G401 (cell line): ENCODE measurements at places on chromosomes 1 and 21.

GRCh38 chr1:54287801-54288211 lies 87.8 kb downstream of the MRPL37 start:
- no peak for DNase-seq

- DNase-seq: no peak
Measured at GRCh38 chr1:107949467-107950253, 15.3 kb downstream of the VAV3 start.

DNA sequence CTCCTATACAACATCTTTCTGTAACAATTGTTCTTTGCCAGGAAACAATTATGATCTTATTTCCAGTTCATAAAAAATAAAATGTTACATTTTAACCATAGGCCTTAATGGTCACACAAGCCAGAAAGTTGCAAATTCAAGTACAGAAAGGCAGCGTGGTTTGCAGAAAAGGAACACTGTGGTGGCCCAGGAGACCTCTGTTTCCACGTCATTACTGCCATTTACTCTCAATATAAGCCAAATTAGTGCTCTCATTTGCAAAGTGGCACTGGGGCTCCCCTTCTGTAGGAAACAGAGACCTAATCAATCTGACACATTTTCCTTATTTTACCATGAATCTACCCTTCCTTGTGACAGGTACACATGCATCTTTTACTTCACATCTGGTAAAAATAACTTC lies 79.3 kb upstream of the TLR5 start:
- DNase-seq: no peak

DNA sequence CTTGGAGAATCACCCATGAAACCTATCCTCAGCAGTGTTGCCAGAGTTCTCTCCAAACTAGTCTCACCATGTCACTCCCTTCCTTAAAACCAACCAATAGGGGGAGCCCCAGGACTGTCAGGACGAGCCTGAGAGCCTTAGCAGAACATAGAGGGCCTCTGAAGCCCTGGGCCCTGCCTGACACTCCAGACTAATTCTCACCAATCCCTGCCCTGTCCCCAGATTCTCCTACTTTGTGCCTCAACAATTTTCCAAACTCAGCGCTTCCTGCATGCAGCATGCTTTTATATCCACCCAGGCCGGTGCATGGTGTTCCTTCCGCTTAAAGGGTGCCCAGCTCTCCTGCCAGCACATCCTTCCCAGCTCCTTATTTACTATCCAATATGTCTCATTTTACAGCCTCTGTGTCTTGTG lies 42.7 kb downstream of the HSD3B1 start:
- DNase-seq: peak; percentile 50

- DNase-seq: peak; percentile 80
Measured at GRCh38 chr1:110674337-110675059, at the start of gene KCNA3. Gene KCNA3 (minus strand): TSS chr1:110674940. CDS start chr1:110674809, 131 bp downstream.

- DNase-seq: no peak
Measured at GRCh38 chr1:204493145-204493983, 1.2 kb downstream of the PIK3C2B start.

DNA sequence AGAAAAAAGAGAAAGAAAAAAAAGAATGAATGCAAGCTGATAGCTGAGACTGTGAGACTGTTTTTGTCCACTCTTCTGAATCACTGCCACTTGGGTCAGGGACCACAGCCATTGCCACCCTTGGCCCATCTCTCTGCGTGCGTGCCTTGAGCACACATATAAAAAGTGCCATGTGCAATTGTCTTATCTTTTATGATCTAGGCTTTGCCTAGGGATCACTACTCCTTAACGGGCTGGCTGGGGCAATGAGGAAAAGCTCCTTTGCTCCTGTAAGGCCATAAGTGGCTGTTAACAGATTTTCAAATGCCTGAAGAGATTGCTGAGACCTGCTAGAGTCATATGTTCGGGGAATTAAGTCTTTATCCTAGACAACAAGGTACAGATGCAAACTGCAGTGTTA lies 8.2 kb downstream of the SPATA46 start:
- no peak for DNase-seq

DNA sequence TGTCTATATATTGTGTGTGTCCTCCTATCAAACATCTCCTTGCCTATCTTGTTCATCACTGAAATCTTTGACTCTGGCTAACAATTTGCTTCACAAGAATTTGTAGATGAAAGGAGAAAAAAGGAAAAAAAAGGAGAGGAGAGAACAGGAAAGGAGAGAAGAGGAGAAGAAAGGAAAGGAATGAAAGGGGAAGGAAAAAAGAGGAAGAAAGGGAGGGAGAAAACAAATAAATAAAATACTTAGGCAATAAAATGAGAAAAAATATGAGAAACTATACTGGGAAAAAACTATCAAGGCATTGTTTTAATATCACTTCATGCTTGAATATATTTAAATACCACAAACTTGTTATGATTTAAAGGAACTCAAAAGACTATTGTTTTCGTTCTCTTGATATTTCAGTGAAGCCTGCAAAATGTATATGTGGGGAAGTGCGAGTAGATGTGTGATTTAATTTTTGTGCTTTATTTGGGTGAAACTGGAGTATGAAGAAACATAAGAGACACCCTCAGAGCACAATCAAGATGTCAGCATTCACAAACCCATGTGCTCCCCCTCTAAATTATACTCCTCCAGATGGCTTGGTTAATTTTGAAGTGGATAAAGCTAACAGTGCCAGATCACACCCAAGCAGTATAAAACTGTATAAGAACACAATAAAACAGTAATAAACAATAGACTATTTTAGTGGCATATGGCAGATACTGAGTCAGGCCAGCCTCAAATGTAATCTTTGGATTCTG lies 205.7 kb upstream of the SAMSN1 start:
- DNase-seq: no peak

- no peak for DNase-seq
Measured at GRCh38 chr1:41670217-41670957, 185.9 kb upstream of the EDN2 start.

DNA sequence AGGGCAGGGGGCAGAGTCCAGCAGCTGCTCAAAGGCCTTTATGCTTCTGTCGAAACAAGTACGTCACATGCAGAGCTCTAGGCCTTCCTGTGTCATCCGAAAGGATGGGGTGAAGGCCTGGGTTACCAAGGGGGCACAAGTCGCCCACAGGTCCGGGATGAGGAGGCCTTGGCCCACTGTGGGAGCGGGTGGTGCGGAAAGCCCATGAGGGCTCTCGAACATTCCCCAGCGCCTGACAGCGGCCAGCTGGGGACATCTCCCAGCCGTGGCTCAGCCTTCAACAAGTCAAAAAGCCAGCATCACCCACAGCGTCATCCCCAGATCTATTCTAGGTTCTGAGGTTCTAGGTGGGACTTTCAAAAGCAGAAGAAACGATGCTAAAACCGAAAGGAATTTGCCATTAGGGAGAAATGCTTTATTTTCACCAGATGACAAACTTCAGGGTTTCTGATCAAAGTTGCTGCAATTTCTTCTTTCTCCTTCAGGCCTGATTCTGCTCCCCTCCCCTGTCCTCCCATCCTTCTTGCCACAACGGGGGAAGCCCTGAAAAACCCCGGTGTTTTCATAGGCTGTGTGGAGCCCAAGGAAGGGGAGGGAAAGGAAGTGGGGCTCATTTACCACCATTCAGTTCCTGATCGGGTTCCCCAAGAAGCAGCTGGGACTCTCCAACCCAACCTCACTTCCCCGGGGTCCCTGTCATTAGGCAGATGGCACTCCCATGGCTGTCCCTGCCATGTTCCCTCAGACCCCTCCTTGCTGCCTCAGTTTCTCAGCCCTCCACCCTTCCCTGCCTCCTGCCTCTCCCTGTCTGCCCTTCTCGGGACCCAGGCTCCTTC lies 17.6 kb downstream of the GPR137B start:
- DNase-seq: no peak
